ENCODE measurements at places on chromosomes 5 and 9. TPM values are rescaled to one million over a fixed set of nuclear protein-coding genes. Genes with fewer than 3 reads are reported as not detected.

Gene ZNF474
- 0.80 TPM for total RNA-seq

Gene SLIT3
- 50.6 TPM for total RNA-seq

Gene IFNA5
- 0.36 TPM for total RNA-seq

Gene TNFAIP8
- 14.6 TPM for total RNA-seq

Gene CCNI2
- total RNA-seq = 0.36 TPM

Gene AIF1L
- total RNA-seq = 92.1 TPM

Gene CDO1
- 72.8 TPM for total RNA-seq

Gene FBN2
- 6.5 TPM for total RNA-seq

Gene TLE1
- total RNA-seq = 56.6 TPM

Gene TMOD1
- 25.3 TPM for total RNA-seq

Gene FOXD4
- total RNA-seq = 0.45 TPM

Gene SPINK7
- total RNA-seq = not detected

Gene SLC4A9
- 0.18 TPM for total RNA-seq

Gene RAD1
- total RNA-seq = 16.3 TPM

Gene KIAA1958
- 5.8 TPM for total RNA-seq

Gene SOHLH1
- not detected for total RNA-seq

Gene GGTA1
- 16.0 TPM for total RNA-seq

Gene FREM1
- 8.3 TPM for total RNA-seq

Gene PTGDS
- total RNA-seq = 1,668 TPM

Gene RAD17
- 22.7 TPM for total RNA-seq

Gene TMEM232
- total RNA-seq = 8.1 TPM

Gene NR5A1
- not detected for total RNA-seq

Gene RHOBTB3
- total RNA-seq = 192 TPM

Gene HIGD2A
- 58.8 TPM for total RNA-seq

Gene PKD2L2
- total RNA-seq = not detected

Gene IFNK
- not detected for total RNA-seq

Gene PCDHA11
- total RNA-seq = 1.4 TPM

Gene FBXL7
- 40.4 TPM for total RNA-seq

Gene CCNG1
- 114 TPM for total RNA-seq

Gene GABRA1
- not detected for total RNA-seq

Gene C9orf50
- 2.2 TPM for total RNA-seq

Gene DDX41
- total RNA-seq = 68.2 TPM

Gene TMEM174
- not detected for total RNA-seq

Gene HSD17B3
- 4.5 TPM for total RNA-seq

Gene DHX29
- 24.8 TPM for total RNA-seq

Gene PCDHB13
- total RNA-seq = 4.9 TPM

Gene PCDHA9
- 0.45 TPM for total RNA-seq

Gene GDF9
- 0.40 TPM for total RNA-seq

Gene RANBP3L
- total RNA-seq = 0.40 TPM

Gene PCSK5
- 18.8 TPM for total RNA-seq

Gene ATG10
- 7.3 TPM for total RNA-seq

Gene PIP5K1B
- total RNA-seq = 2.0 TPM

Gene SLC6A7
- total RNA-seq = not detected

Gene IL7R
- total RNA-seq = 7.8 TPM

Gene SEMA4D
- total RNA-seq = 35.8 TPM

Gene NOXA1
- total RNA-seq = 7.4 TPM

Gene C6
- 6.1 TPM for total RNA-seq

Gene COL15A1
- total RNA-seq = 94.6 TPM

Gene KCNIP1
- 2.1 TPM for total RNA-seq

Gene RASEF
- 0.09 TPM for total RNA-seq

Gene RNF180
- 16.4 TPM for total RNA-seq

Gene TXNDC8
- not detected for total RNA-seq

Gene SPATA31A3
- total RNA-seq = not detected

Gene CAMK4
- 2.2 TPM for total RNA-seq

Gene C7
- total RNA-seq = 37.4 TPM

Gene BTNL3
- not detected for total RNA-seq

Gene FAM221B
- not detected for total RNA-seq

Gene ARRDC3
- total RNA-seq = 178 TPM

Gene DAB2
- total RNA-seq = 151 TPM

All from sciatic nerve (tissue), 2 donors.